ENCODE measurements at places on chromosomes 7 and 10.

- no peak for DNase-seq
These were observed 872.4 kb downstream of the LRMDA start for GRCh38 chr10:76303682-76304316.

GRCh38 chr7:74412603-74413002 lies 41.1 kb upstream of the GTF2IRD1 start:
- DNase-seq, result no peak

GRCh38 chr7:47352394-47352968 lies 229.4 kb downstream of the TNS3 start:
- DNase-seq, result no peak

GRCh38 chr7:154568346-154568745 lies 434.6 kb downstream of the PAXIP1 start:
- DNase-seq, result no peak

DNA sequence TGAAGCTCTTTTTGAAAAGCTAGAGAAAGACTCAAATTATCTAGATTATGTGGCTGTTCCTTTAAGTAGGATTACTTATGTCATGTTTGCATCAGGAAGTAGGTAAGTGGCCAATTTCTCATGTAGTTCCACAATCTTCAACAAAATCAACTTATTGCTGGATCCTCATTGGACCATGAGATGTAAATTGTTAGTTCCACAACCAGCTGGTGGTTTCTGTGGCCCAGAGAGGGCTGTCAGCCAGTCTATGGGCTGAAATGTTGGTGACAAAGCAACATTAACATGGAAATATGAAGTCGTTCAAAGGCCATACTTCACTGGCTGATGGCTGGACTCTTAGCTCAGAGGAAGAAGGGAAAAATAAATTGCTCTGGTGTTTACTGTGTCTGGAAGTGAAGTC lies 157.9 kb downstream of the PLXDC2 start:
- no peak for DNase-seq

- DNase-seq, result no peak
These were observed 685.2 kb downstream of the REEP3 start for GRCh38 chr10:64206409-64206808.

GRCh38 chr10:15541376-15541775 lies 170.3 kb upstream of the FAM171A1 start:
- DNase-seq, result no peak

DNA sequence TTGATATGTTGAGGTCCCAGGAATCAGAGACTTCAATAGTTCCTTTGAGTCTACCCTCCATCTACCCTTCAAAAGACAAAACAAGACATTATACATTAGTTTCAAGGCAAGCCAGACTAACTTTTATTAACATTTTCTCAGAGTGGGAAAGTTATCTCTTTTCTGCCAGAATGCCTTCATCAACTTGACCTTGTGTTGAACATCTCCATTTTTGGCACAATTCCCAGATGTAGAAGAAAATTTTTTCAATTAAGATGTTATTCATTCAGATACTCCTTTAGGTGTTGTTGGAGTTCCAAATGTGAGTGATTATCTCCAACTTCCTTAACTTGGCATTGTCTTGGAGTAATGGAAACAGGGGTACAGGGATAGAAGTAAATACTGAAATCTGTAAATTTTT lies 59.1 kb downstream of the NRF1 start:
- no peak for DNase-seq

- no peak for DNase-seq
These were observed 258.9 kb downstream of the KCNMA1 start for GRCh38 chr10:77378366-77379349.

GRCh38 chr7:49166441-49166840 lies 242.1 kb downstream of the CDC14C start:
- DNase-seq, result no peak

- no peak for DNase-seq
These were observed 30.6 kb downstream of the MYL10 start for GRCh38 chr7:101598422-101598985.

DNA sequence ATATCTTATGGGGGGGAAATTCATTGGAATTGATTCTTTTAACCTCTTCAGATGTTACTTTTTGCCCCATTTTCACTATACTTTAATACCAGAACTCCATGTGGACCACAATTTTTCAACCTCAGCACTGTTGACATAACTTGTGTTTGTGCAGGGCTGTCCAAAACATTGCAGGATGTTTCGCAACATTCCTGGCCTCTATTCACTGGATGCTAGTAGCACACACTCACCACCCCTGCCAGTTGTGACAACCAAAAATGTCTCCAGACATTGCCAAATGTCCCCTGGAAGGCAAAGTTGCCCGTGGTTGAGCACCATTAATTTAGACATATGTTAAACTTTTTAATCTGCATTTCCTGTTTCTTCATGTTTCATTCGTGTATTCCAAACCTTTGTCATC lies 234.7 kb downstream of the GFRA1 start:
- DNase-seq, result no peak

- DNase-seq, result no peak
These were observed 57.1 kb downstream of the RELN start for GRCh38 chr7:103932389-103932788.
